ENCODE measurements at places on chromosomes 3 and 15. TPM values are rescaled to one million over a fixed set of nuclear protein-coding genes. Genes with fewer than 3 reads are reported as not detected.

Gene GABRR3
- not detected for total RNA-seq

DNA sequence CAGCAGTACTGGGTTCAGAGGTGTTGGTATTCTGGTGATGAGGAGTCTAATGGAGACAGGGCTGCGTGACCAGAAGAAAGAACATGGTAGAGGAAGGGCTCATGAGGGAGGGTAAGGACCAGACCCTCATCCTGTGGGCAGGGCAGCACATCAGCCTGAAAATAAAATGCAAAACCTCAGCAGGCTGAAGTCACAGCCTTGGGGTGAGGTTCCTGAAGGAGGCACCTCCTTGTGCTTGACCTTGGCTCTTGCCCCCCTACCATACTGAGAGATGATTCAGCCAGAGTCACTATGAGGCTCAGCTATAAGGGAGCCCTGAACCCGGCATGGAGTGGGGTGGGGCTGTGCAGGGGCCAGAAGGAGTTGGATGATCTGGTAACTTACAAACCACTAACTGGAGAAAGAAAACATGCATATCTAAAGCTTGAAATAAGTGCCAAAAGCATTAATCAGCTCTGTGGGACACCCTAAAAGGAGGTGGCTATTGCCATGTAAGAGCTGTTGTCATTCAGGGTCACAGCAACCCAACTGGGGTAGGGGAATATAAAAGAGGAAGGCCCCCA, 60.2 kb downstream of the CORO2B start:
- no peak for DNase-seq

Gene FMN1
- total RNA-seq: 0.36 TPM

DNA sequence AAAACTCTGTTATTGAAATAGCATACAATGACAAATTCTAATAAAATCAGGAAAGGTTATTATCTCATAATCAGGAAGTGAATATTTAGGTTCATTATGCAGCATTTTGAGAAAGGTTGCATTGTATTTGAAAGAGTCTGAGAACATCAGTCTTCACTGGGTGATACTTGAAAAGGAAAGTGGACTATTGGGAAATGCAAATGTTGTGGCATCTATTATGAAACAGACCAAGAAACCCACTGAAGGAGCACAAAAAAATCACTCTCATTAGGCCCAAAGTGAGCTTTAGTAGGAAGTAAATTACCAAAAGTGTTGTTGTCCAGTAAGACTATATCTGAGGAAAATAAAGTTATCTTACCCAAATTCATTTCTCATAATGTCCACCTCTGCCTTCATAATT, 90.8 kb downstream of the ZPLD1 start:
- no peak for DNase-seq

- DNase-seq: no peak
Measured at GRCh38 chr3:35921718-35922117, 282.4 kb downstream of the ARPP21 start.

Gene NEO1
- total RNA-seq: 132 TPM
